ENCODE measurements at places on chromosomes 16 and 17.

- DNase-seq, result peak; percentile 38
Observed at GRCh38 chr17:66165537-66166123, 26.3 kb downstream of the CEP112 start.

DNA sequence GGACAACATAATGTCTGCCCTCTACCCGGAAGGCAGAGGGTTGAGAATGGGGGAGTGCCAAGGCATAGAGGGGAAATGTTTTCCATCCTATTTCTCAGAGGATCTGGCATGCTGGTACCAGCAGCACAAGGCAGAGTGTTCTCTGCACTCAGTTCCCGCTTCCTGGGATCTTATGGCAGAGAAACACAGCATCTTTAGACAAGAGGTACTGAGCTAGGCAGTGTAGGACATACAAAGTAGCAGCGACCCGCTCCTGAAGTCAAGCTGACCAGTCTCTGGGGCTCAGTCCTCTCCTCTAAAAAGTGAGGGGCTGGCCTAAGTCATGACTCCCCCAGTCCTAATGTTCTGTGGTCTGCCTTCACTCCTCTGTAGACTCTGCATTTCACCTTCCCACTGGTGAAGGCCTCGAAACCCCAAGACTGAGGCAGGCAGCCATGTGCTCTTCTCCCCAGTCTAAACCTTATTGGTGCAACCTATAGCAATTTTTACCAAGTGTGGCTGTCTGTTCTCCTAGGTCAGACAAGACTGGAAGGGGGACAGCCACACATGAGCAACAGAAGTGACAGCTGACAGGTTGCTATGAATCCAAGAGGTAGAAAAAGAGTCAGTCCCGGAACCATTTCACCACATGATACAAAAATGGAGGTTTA is 11.3 kb upstream of the TSPOAP1 start:
- DNase-seq, result no peak

DNA sequence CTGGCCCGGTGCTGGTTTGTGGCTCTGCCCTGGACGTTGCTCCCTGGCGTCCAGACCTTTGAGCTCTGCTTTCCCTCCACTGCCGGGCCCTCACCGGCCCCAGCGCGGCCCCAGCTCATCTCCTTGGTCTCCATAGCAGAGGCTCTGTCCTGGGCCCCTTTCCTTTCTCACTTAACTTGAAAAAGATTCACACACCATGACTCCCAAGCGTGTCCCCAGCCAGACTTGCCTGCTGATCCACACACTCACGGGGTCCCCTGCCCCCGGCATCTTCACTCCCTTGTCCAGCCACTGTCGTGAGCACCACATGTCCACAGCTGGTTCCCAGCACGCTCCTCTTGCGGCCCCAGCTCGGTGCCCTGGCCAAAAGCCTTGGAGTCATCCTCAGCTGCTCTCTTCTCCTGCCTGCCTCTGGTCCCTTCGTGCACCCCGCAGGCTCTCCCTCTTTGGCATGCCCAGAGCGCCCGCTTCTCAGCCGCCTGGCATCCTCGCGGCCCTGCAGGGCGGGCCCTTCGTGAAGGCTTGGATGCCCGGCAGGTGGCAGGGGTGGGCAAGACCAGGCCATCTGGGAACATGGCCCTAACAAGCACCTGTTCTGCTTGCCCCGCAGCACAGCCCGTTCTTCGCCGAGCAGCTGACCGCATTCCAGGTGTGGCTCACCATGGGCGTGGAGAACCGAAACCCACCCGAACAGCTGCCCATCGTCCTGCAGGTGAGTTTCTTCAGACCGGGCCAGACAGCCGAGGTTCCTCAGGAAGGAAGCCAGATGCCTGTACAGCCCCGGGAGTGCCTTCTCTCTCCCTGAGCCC is 145.6 kb upstream of the CHMP6 start:
- DNase-seq, result no peak

GRCh38 chr16:54459509-54460262 is 173.1 kb upstream of the IRX3 start:
- DNase-seq, result no peak

GRCh38 chr16:28307936-28308335 is 15.6 kb downstream of the SBK1 start:
- no peak for DNase-seq

DNA sequence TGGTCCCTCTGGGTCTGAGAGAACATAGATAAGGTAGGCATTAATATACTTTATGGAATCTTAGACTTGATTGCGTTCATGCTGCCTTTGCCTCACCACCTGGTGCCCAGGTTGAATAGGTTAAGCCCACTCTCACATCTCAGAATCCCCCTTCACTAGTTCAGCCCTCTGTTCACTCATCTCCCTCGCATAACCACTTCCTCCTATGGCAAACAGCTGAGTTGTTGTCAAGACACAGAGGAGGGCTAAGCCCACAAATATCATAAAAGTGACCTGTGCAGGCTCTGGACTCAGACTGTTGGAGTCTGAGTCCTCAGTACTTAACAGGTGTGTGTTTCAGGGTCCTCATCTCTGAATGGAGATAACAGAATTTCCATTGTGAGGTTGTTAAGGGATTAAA is 55.7 kb downstream of the GOSR1 start:
- no peak for DNase-seq

DNA sequence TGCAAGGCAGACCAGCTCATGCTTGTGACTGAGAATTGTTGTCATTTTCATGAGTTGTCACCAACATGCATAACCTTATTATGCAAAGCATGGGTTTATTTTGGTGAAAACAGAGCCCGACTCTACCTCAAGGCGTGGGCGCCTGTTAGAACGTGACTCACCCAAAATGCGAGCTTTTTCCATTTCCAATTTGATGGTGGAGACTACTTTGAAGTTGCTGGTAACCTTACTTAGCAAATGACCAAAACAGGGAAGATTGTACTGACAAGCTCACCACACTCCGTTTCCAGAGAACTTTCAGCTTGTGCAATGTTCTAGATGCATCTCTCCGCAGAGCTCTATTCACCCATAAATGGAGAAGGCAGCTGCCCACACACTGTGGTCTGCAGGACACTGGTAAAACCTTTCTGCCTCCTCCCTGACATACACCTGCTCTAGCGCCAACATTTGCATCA is 284.5 kb downstream of the MAF start:
- no peak for DNase-seq

GRCh38 chr17:13550291-13550690 is 51.4 kb downstream of the HS3ST3A1 start:
- no peak for DNase-seq

DNA sequence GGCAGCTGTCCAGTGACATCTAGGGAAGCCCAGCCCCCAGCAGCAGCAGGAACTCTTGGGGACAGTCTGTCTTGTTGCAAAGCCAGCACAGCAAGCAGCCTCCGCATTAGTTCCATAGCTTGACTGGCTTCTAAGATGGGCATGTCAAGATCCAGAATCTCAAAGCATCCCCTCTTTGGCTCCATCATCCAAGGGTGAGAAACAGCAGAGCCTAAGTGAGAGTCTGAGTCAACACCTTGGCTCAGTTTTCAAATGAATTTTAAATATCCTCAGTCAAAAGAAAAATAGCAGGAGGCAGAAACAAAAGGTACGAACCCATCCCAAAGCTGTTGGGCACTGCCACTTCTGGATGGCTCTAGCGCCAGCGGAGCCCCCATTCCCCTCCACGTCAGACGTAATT is 2.2 kb downstream of the CLDN9 start:
- DNase-seq, result no peak

DNA sequence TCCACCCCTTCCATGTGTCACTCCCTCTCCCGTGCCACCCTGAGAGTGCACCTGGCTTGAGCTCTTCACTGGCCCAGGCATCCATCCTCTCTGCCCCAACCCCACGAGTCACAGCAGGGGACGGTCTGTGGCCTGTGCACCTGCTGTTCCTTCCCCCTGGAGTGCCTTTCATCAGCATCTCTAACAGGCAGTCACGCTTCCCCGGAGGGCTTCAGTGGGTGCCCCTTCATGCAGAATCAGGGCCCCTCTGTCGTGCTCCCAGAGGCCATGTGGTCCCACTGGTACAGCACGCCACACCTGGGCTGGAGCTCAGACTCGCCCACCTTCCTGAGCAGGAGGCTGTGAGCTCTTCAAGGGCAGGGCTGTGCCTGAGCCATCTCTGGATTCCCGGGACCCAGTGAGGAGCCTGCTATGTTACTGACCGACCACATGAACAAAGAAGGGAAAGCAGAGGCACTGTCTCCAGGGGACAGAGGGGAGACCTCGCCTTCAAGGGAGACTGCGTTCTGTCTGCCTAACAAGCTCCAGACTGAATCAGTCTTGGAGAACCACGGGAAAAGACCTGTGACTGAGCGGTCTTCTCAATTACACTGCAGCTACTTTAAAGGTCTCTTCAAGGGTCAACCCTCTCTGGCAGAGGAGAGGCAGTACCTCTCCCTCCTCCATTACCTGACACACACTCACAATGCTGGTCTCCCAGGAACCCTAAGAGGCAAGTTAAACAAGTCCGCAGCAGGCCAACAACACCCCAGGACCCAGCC is 78.8 kb upstream of the DOC2B start:
- no peak for DNase-seq

- DNase-seq, result peak; percentile 64
Observed at GRCh38 chr16:29710227-29711219, 31.5 kb downstream of the QPRT start.

GRCh38 chr16:54341892-54342776 is 55.5 kb upstream of the IRX3 start:
- no peak for DNase-seq

DNA sequence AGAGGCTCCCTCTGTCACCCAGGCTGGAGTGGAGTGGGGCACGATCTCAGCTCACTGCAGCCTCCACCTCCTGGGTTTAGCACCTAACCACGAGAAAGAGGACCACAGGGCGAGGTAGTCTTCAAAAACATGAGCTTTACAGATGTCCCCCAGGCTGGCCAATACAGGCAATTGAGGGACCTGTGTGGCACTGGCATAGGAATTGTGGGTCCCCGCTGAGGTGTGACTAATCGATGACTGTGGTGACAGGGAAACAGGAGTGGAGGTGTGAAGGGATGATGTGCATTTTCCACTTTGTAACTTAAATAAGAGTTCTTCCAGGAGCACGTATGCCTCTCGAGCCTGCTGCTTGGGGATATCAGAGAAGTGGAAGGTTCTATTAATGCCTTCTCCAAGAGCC is 12.6 kb upstream of the ARHGAP17 start:
- no peak for DNase-seq
